NCI-H748 treated with DMSO at 0.1 percent for 48 hours (cell line): ENCODE measurements at places on chromosomes 2 and 18.

DNA sequence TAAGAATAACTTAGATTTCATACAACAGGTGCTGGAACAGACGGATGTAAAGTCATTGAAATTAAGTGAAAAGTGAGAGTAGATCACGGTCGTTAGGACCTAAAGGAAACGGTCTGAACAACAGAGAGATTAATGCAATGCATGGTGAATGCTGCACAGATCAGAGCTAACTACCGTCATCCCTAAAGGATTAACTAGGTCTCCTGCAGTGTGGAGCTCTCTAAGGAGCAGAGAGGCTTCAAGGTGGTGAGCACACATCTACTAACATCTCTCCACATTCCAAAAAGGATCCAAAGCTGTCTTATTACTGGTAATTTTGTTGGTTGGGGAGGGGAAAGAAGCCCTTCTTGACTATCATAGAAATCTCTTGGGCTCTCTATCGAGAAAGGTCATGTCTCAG, 75.3 kb downstream of the CABYR start:
- DNase-seq = no peak

GRCh38 chr2:237456200-237456843, 30.7 kb upstream of the MLPH start:
- no peak for DNase-seq

DNA sequence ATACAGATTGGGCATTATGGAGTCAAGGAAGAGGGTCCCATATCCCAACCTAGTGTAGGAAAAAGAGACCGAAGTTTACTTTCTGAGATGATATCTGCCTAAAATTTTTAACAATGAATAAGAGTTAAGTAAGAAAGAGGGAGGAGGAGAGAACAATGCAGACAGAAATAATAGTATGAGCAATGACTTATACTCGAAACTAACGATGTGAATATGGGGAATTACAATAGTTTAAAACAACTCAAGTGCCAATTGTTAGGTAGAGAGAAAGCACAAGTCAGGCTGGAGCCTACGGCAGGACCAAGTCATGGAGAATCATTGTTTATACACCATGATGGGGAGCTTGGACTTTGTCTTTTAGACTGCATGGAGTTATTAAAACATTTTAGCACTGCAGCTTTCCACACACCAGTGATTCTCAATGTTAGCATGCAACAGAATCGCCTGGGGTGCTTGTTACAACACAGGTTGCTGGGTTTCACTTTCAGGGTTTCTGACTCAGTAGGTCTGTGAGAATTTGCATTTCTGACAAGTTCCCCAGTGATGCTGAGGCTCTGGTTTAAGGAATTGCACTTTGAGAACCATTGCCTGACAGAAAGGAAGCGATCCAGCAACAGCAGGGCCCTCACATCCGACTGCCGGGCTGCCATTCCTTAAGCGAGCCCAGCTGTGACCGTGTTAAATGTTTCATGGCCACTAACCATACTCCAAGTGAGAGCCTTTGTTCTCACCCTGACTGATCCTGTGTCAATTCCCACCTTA, 511.2 kb downstream of the DCDC2C start:
- no peak for DNase-seq

DNA sequence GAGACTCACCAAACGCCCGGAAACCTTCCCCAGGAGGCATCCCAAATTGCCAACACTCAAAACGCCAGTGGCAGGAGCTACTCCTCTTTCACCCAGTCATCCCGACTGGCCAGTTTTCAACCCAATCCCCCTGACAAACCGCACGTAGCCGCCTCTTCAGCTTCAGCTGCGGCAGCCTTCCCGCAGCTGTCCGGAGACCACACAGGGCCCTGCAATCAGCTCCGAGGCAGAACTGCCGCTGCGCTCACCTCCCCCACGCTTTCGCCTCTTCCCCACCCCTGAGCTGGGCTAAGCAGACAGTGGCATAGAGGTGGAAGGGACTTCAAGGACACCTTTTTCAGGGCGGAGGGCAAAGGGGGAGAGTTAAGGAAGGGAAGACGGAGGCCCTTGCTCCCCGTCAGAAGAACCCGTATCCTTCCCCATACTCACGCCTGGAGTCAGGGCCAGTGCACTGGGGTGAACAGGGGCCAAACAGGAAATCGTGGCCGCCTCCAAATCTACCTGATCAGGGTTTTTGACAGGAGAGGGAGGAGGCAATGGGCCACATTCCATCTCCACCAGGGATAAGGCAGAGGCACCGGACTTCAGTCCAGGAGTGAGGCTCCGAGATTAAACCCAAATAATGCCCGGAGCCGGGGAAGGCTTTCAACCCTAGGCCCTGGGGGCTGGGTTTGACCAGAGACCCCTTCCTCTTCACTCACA, 16.9 kb downstream of the CYP26B1 start:
- no peak for DNase-seq

DNA sequence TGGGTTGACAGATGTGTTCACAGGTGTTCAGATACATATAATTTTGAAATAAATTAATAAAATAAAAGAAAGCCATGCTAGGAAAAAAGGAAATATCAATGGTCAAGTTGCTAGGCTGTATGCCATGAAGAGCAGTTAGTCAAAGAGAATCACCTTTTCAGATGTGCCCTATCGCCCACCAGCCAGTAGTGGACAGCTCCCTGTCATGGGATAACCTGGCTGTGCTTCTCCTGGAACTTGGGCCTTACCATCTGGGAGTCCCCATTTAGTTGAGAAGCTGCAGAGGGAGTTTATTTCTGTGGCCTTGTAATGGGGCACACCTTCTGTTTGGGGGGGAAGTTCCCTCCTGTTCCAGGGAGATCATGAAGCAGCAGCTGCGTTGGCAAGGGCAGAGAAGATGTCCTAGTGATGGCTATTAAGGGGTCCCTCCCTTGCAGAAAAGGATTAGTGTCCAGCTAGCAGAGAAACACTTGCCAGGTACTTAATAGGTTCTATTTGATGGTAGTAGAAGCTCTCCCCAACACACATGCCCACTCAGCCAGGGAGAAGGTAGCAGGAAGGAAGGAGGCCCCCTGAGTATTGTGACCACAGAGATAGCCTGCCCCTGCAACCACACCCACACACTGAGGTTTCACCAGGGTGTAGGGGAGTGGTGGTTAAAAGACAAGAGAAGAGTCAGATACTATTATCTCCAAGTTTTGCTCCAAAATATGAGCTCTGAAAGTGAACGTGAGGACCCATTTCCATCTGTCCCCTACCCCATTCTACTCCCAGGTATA, 117.7 kb downstream of the B3GNT2 start:
- no peak for DNase-seq

- no peak for DNase-seq
Observed at GRCh38 chr2:207747653-207748560, 21.8 kb downstream of the FZD5 start.

GRCh38 chr2:225122583-225123486, 80.6 kb upstream of the DOCK10 start:
- DNase-seq = peak; percentile 13

DNA sequence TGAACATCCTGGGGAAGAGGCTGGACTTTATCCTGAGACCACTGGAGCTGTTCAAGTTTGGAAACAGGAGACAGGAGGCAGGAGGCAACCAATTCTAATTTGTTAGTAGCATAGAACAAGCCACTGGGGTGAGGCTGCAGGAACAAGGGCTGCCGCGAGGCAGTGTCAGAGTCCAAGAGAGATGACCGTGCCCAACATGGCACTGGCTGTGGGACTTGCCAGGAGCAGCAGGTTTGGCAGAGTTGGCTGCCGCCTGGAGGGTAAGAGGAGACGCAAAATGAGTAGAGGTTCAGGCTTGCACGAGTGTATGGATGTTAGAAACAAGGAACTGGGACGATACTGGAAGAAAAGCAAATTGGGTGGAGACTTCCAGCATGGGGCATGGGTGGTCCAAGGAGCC, 168.5 kb downstream of the TPGS2 start:
- DNase-seq = no peak

DNA sequence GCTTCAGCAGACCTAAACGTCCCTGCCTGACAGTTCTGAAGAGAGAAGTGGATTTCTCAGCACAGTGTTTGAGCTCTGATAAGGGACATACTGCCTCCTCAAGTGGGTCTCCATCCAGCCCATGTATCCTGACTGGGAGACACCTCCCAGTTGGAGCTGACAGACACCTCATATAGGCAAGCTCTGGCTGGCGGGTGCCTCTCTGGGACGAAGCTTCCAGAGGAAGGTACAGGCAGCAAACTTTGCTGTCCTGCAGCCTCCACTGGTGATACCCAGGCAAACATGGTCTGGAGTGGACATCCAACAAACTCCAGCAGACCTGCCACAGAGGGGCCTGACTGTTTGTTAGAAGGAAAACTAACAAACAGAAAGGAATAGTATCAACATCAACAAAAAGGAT, 728.4 kb downstream of the MBD2 start:
- no peak for DNase-seq

- no peak for DNase-seq
Observed at GRCh38 chr2:232875256-232876121, 5.4 kb downstream of the SNORC start.

DNA sequence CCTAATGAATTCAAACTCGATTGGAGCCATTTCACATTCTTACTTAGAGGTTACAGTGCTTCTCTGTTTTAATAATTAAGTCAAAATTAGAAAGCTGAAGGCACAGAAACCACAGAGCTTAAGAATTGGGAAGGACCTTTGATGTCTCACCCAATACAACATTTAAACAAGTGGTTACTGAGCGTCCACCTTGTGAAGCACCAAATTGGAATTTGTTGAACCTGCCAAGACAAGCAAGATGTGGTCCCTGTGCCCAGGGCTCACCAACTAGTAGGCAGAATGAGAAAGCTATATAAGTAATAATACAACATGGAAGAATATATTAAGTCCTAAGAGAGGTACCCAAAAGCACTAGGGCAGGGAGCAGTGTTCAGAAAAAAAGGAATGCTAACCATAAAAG, 64.5 kb upstream of the NPAS2 start:
- no peak for DNase-seq
